ENCODE measurements at places on chromosomes 2 and 18.

DNA sequence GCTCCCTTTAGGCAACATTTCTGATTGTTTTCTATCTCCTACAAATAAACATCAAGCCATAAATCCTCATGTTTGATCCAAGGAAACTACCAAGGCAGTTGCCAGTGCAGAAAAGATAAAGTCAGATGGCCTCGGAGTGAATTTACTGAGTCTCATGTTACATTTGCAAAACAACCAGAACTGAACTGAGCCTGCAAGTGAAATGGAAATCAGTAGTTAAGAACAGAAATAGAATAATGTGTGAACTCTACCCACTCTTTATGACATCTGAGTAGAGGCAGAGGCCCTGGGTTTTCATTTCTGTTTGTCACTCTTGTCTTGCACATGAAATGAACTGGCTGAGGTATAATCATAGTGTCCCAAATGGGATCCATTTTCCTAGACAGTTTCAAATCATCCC lies 20.4 kb upstream of the DAPL1 start:
- DNase-seq = no peak

- no peak for DNase-seq
These were observed 213.2 kb downstream of the HDAC4 start for GRCh38 chr2:239187464-239188253.

GRCh38 chr18:2896990-2897389 lies 50.2 kb downstream of the EMILIN2 start:
- no peak for DNase-seq

- no peak for DNase-seq
These were observed 2.1 kb downstream of the CNTNAP5 start for GRCh38 chr2:124027182-124027581.

DNA sequence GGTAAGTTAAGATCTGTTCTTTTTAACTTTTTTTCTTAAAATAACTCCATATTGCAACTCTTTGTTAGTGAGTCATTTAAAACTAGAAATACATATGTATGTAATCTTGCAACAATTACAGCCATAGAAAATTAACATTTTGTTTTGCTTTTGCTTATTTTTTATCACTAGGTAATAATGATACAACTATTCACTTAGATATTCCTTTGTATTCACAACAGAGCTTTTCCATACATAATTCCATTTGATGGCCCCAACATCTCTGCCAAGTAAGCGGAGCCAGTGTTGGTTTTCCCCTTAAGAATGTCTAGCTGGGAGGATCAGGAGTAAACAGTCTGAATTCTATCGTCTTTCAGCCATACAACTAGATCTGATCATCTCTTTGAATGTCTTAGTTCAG lies 16.1 kb downstream of the SPP2 start:
- DNase-seq = no peak

DNA sequence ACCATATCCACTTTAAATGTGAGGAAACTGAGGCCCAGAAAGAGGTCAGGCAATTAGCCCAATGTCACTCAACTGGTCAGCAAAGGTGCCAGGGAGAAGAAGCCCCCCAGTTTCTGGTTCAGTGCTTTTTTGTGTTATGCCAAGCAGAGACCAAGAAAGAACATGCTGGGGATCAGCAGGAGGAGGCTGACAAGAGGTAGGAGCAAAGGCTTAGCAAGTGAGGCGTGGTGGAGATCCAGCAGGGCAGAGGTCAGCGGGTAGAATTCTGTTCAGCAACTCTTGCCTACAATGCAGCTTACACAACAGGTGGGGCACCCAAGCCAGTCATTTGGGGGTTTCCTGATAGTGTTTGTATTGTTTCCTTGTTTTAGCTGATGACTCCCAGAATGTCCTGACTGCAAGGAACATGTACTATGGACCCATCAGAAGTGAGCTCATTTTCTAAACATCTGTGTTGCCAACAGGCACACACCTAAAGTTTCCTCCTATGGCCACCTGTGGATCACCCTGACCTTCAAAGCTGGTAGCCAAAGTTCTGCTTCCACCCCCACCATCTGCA lies 28.2 kb downstream of the LPIN2 start:
- DNase-seq = no peak

GRCh38 chr18:75170022-75170789 lies 38.7 kb downstream of the PTGR3 start:
- no peak for DNase-seq
